ENCODE measurements at places on chromosomes 16 and 17. TPM values are rescaled to one million over a fixed set of nuclear protein-coding genes. Genes with fewer than 3 reads are reported as not detected.

DNA sequence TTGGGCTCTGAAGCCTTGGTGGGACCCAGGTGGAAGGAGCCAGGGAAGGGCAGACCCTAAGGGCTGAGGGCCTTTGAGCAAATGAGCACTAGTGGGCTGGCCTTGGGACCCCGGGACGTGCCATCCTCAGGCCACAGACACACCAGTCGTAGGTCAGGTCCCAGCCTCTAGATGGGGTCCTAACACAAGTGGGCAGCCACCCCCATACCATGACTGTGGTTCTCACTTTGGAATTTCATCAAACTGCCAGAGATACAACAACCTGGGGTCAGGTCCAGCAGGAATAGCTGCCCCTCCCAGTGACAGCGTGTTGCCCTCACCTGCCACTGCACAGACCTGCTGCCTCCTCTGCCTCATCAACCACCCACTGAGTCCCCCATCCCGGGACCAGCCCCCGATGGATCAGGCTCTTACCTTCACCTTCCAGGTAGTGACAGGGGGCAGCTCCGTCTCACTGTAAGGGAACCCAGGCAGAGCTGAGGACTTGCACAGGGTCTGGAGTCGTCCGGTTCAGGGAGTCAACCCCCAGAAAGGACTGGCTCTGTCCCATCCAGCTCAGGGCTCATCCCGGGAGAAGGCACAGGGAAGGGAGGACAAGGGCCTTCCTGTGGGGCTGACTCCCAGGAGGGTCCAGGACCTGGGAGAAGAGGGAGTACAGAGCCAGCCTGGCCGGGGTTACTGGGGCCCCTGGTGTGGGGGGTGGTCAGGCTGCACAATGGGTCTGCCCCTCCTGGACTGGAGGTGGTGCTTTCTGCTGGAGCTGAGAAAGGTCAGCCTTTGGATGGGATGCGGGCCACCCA, 40.0 kb downstream of the LGALS9 start:
- no peak for DNase-seq

GRCh38 chr17:63740464-63741142, 996 bp downstream of the STRADA start:
- no peak for DNase-seq

- DNase-seq = peak; percentile 24
Measured at GRCh38 chr16:87431926-87432325, 39.8 kb downstream of the MAP1LC3B start.

The BAIAP2 gene
- 18.2 TPM for total RNA-seq

- DNase-seq = peak; percentile 72
Measured at GRCh38 chr17:63537991-63538692, 12.1 kb upstream of the DCAF7 start.

- peak; percentile 91 for DNase-seq
Measured at GRCh38 chr16:73048292-73049080, 558 bp upstream of the ZFHX3 start.

- peak; percentile 79 for DNase-seq
Measured at GRCh38 chr17:8056232-8056975, 17.5 kb downstream of the ALOX15B start.

DNA sequence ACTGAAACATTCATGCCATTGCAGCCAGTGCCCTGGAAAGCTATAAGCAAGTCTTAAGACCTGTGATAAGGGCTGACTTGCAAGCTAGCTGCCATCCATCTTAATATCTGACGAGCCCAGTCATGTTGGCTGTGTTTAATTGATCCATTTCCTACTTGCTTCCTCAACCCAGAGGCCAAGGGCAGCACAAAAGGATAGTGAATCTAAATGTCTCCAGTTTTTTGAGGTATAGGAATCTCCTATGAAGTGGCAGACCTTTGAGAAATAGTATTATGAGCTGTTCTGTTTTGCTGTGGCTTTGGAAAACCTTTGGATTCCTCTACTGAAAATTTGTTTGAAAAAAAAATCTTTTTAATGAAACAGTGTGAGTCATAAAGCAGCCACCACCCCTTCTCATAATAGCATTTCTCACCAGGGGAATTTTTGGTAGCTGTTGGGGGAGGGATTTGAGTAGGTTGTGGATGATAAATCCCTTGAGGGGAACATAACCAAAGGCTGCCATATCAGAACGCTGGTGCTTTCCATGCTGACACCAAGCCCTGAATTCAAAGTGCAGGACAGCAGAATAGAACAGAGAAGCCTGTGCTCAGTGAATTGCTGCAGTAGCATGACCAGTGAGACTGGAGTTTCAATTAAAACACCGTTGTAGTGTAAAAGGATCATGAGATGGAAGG, 12.9 kb downstream of the ZNRF1 start:
- DNase-seq = no peak

All from posterior vena cava (tissue), 2 donors.